CD14-positive monocyte (primary cell): ENCODE measurements at places on chromosomes 6 and 20. TPM values are rescaled to one million over a fixed set of nuclear protein-coding genes. Genes with fewer than 3 reads are reported as not detected.
A peak's percentile ranks its signal among the peaks of the same experiment; 100 is the strongest.

HLA-DRA gene
- polyA plus RNA-seq, result 4,147 and 4,943 TPM in 2 replicates

GRCh38 chr6:118016532-118016931, 109.5 kb downstream of the SLC35F1 start:
- no peaks in the 10 kb centered on the region for H3K27me3 ChIP-seq
- H3K27ac ChIP-seq, result no peak overlapping the region
- no peak for DNase-seq

DNA sequence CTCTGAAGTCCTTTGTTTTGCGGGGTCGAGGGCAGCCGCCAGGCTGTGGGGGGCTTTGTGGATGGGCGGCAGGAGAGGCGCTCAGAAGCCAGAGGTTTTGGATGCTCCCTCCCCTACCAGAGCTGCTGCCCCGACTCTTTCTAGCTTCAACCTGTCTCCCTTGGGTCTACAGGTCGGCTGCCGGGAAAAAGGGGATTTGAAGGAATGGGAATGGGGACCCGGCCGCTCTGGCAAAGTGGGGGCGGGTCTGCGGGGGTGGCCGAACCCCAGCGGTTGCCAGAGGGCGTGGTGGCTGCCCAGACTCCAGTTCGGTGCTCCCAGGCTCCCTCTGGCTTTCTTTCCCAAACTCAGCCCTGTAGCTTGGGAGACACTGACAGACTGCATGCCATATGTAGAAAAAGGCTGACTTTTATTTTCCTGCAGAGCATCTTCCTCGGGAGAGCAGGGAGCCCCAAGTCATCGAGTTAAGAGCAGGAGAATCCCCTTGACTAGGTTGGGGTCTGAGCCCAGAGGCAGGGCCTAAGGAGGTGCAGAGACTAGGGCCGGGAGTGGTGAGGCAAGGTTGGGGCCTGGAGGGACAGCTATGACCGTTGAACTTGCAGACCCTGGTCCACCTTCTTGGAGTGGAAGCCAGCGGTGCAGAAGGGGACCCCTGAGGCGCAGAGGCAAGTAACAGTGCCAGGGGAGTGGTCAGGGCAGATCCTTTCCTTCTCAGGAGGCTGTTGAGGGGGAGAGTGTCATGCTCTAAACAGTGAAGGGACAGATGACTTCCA, 1.4 kb upstream of the PPP1R18 start:
- H3K27ac ChIP-seq, result peak overlapping the region; percentile 99
- peaks cover 45% of the 10 kb centered on the region for H3K4me1 ChIP-seq
- H3K36me3 ChIP-seq, result no peaks in the 10 kb centered on the region
- no peak for DNase-seq
- H3K27me3 ChIP-seq, result no peaks in the 10 kb centered on the region
- H3K4me3 ChIP-seq, result peak overlapping the region; percentile 96

- no peak overlapping the region for H3K4me3 ChIP-seq
- H3K27me3 ChIP-seq, result no peaks in the 10 kb centered on the region
- no peaks in the 10 kb centered on the region for H3K36me3 ChIP-seq
- DNase-seq, result no peak
Observed at GRCh38 chr6:166705069-166705468, 78.0 kb upstream of the RPS6KA2 start.

DNA sequence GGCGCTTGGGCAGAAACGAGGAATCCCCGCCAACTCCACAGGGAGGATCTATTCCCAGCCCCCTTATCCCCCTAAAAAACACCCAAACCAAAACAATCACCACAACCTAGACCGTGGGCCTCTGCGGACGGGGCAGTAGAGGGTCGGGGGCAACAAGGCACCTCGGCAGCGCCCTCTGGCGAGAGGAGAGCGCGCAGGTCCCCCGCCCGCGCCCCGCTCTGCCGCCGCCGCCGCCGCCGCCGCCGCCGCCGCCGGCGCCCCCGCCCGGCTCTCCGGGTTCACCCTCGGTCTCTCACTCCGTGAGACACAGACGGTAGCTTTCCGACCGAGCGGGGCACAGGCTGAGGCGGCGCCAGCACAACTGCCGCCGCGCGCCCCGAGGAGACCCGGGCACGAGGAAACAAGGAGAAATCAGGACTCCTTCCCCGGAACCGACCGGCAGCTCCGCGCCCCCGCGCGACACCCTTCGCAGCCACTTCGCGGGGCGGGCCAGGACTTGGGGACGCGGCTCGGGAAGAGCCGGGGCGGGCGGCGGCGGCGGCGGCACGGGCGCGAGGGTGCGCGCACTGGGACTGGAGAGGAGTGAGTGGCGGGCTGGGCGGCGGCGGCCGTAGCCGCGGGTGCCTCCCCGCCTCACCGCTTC, at the start of gene SLC35F1:
SLC35F1 (plus strand) TSS at position 307 of the 643 bp plus-strand sequence.
- DNase-seq, result no peak
- no peak within 1 kb of the TSS for H3K27ac ChIP-seq
- no peaks in the 10 kb centered on the region for H3K36me3 ChIP-seq
- H3K4me3 ChIP-seq, result no peak within 1 kb of the TSS
- peaks cover 54% of the 10 kb centered on the region for H3K27me3 ChIP-seq

GRCh38 chr6:130932438-130932837, 105.2 kb downstream of the SMLR1 start:
- no peak overlapping the region for H3K4me3 ChIP-seq
- H3K36me3 ChIP-seq, result no peaks in the 10 kb centered on the region
- H3K27me3 ChIP-seq, result no peaks in the 10 kb centered on the region
- no peak overlapping the region for H3K27ac ChIP-seq
- no peak for DNase-seq

- H3K4me1 ChIP-seq, result peaks cover 37% of the 10 kb centered on the region
- H3K36me3 ChIP-seq, result no peaks in the 10 kb centered on the region
- peak; percentile 47 for DNase-seq
Observed at GRCh38 chr6:143536461-143536865, 24.9 kb upstream of the FUCA2 start.

DNA sequence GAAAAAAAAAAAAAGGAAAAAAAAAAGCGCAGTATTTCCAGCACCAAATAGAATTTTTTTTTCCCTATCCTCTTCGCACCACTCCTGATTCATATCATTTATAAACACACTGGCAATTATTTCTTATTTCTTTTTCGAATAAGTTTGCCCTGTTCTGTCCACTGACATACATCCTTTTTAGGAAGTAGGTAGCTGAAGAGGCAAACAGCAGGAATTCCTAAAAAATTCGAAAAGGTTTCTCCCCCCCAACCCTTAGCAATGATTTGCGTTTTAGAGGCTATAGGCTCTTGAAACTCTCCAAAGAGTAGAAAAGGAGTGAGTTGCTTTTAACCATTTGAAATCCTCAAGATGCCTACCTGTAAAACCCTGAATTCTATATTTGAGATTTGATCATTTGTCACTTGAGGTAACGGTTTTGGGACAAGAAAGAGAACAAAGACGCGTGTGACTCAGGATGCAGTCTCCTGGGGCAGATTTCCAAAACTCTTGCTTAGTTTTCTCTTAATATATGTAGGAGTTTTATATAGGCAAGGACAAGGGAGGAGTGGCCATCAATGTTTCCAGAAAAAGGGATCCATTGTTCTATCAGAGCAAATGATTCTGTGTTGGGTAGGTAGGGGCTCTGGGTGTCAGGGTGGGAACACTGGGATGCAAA, 531 bp upstream of the CCN2 start:
- no peak overlapping the region for H3K4me3 ChIP-seq
- H3K36me3 ChIP-seq, result no peaks in the 10 kb centered on the region
- peaks cover 60% of the 10 kb centered on the region for H3K27me3 ChIP-seq

DNA sequence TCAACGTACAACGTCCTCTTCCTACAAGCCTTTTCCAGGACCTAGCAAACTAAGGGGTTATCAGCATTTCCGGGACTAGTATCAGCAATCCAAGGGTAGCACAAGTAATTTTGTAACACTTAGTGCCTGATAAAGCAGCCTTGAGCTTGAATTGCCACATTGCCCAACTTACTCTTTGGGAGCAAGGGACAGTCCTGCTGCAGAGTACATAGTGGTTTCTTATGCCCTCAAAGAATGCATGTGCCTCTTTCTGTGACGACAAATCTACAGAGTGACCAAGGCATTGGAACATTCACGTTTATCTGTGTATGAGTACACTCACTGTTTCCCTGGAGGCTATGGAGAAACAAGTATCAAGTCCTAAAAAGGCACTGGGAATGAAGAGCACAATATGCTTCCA, 3.2 kb upstream of the ID4 start:
- H3K4me1 ChIP-seq, result no peaks in the 10 kb centered on the region
- H3K4me3 ChIP-seq, result no peak overlapping the region
- no peak for DNase-seq
- H3K27ac ChIP-seq, result no peak overlapping the region
- peaks cover 45% of the 10 kb centered on the region for H3K27me3 ChIP-seq

DNA sequence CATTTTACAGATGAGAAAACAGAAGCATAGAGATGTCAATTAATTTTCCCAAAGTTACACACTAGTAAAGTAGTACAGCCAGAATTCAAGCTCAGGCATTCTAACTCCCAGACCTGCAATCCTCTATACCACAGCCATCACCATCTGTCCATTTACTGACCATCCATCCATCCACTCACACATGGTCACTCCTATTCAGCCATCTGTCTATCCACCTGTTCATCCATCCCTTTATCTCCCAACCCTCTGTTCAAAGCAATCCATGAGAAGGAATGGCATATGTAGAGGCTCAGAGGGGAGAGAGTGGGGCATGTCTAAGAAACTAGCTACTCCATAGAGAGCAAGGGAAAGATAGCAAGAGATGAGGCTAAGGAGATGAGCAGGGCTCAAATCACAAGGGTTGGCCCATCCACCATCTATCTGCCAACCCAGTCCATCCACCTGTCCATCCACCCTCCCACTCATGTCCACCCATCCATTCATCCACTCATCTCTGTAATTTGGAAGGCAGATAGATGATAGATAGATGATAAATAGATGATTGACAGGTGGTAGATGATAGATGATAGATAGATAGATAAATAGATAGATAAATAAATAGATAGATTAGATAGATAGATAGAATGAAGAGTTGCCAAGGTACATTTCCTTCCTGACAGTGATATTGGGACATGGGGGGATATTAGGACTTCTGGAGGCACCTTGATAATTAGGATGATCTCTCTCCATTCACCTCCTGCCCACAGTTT, 12.2 kb upstream of the C6orf132 start:
- no peak for DNase-seq
- no peak overlapping the region for H3K4me3 ChIP-seq
- H3K27me3 ChIP-seq, result no peaks in the 10 kb centered on the region
- H3K4me1 ChIP-seq, result no peaks in the 10 kb centered on the region
- H3K27ac ChIP-seq, result no peak overlapping the region
- no peaks in the 10 kb centered on the region for H3K36me3 ChIP-seq
